ENCODE measurements at places on chromosomes 3 and 15.

GRCh38 chr3:6860954-6861624 is at the start of gene GRM7:
TSS of gene GRM7 (plus strand) at chr3:6861115.
- no peak for DNase-seq

DNA sequence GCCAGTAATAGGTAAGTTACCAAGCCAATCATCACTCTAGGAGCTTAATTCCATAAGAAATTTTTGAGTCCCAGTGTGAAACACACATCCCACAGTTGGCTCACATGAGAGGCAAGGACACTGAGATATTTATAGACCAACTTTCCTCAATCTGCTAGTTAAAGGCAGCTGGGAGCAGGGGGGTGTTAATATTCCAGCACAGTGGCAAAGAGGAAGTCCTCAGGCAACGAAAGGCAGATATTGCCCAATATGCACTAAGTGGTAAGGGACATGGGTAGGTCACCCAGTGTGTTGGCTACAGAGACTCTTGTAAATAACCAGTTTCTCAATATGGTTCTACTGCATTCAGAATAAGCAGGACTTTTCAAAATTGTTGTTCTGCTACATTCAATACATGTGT is 61.0 kb downstream of the TOP2B start:
- peak; percentile 41 for DNase-seq

DNA sequence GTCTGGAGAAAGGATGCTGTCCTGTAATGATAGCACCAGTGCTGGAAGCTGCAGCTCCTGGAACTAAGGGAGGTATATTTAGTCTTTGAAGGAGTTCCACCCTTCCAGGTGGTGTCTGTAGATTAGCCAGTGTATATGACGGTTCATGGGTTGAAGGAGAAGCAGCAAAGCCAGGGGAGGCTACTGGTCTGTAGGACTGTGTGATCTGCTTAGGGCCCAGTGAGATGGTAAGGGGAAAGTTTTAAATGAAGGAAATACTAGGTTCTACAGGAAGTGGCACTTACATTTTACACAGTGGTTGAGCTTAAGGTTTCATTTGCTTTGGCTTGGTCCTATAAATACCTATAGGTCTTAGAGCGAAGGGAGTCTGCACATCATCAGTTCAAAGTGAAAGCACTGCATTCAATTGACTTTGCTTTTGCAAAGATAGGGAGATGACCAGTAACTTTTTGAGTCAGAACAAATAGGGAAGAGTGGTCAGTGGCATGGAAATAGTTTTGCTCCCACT is 5.6 kb downstream of the SLC25A38 start:
- no peak for DNase-seq

GRCh38 chr3:170942011-170942410 is 33.6 kb upstream of the EIF5A2 start:
- DNase-seq, result no peak

DNA sequence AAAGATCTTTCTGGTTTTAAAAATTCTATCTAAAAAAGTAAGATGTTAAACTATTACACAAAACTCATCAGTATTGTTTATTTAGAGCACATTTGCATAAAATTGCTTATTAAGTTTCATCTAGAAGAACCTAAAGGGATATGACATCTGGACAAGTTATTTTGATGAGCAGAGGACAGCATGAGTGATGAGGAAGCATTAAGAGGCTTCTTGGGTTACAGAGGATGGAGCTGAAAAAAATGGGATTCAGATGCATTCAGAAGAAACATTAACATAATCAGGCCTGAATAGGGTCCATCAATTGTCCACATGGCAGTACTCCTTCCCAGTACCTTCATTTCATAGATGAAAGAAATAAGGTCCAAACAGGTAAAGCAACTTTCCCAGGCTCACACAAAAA is 41.6 kb downstream of the IMPG2 start:
- DNase-seq, result no peak

- DNase-seq, result no peak
Measured at GRCh38 chr15:57675481-57676181, 30.9 kb upstream of the POLR2M start.
